ENCODE measurements at places on chromosomes 4 and X.

GRCh38 chrX:12330841-12331240 lies 192.6 kb downstream of the FRMPD4 start:
- DNase-seq: no peak

DNA sequence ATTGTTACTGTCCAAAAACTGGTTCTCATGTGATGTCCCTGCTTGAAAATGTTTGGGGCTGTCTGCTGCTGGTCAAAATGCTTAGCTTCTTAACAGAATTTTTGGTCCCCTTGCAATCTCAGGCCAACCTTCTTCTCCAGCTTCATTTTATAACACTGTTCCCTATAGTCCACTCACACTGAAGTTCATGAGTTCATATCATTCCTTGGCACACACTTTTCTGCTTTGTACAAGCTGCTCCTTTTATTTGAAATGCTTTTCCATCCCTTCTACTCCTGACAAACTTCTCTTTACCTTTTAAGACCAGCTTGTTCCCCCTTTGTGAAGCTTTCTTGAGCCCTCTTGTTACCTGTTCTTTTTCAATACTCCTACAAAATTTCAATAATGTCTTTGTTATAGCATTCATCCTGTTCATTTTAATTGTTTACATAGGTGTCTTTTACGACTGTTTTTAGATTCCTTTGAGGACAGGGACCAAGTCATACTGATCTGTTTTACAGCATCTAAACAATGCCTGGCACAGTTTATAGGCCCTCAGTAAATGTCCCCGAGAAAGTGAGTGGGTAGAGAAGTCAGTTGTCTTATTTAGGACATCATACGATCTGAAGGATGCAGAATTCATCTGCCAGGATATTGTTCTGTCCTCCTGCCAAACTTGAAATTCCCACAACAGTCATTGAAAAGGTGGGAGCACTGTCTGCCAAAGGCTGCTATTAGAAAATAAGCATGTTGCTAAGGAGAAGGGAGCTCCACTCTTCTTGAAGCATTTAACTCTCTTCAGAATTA lies 134.4 kb upstream of the BMPR1B start:
- DNase-seq: no peak

DNA sequence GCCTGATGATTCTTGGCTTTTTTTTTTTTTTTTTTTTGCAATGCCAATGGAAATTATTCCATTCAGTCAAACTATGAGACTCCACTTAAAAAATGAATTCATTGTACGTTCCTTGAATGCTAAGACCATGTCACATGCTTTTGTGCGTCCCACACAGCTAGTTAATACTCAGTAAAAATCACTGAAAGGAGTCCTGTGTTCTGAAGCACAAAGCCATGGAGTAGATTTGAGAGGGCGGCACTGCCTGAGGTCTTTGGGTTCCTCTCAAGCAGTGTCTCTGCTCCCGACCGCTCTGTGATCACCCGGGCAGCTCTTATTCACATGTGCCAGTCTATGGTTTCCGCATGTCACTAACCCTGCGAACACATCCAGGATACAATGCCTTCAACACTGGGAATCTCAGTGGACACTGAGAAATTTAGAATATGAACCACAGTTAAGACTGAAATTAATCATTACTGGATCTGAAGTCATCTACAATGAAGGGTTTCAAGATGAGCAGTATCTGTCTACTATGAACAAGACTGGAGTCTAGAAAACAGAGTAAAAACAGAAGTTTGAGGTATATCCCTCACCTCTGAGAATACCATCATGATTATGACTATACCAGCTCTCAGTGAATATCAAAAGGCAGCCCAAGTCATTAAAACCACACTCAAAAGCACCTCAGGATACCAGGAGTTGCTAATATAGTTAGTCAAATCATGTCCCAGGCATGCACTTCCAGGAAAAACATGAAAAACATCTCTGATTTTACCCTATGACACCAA lies 193.0 kb downstream of the MGST2 start:
- DNase-seq: no peak

GRCh38 chrX:11724122-11725017 lies 33.7 kb upstream of the MSL3 start:
- DNase-seq: no peak
